ENCODE measurements at places on chromosomes 2 and 18.

DNA sequence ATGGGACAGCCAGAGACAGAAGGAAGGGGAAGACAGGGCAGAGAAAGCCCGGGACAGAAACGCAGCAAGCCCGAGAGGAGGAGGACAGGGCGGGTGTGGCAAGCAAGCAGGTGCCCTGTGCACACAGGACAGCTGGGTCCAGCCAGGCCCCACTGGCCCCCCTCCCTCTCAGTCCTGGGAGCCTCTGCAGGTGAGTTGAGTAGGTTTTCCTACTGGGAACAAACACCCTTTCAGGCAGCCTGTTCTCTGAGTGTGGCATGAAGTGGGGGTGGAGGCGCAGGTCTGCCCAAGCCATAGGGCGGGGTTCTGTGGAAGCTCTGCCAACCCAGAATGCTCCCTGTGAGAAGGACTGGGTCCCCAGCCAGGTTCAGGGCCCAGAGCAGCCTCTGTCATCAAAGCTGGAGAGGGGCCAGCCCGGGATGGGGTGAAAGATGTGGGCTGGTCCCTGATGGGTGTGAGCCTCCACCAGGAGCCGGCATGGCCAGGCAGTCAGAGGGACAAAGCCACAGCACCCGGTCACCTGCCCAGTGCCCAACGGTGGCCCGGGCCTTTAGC lies 129.4 kb downstream of the TFCP2L1 start:
- no peak for DNase-seq

GRCh38 chr2:240563951-240564560 lies 3.9 kb downstream of the DUSP28 start:
- DNase-seq = no peak

DNA sequence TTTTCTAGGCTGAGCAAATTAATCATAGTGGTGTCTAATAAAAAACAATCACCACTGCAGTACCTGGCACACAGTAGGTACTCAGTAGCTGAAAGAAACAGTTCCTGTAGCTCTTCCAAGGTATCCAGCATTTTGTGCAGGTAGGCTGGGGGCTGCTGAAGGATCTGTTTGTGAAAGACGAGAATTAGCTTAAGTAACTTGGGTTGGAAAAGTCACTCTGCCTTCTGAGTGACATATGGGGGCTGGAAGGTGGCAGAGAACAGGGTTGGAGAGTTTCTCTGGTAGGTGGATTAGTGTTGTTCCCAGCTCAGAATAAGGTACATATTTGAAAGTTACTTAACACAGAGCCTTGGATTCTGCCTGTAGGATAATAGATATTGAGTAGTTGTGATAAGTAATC lies 72.8 kb downstream of the FMNL2 start:
- DNase-seq = no peak

DNA sequence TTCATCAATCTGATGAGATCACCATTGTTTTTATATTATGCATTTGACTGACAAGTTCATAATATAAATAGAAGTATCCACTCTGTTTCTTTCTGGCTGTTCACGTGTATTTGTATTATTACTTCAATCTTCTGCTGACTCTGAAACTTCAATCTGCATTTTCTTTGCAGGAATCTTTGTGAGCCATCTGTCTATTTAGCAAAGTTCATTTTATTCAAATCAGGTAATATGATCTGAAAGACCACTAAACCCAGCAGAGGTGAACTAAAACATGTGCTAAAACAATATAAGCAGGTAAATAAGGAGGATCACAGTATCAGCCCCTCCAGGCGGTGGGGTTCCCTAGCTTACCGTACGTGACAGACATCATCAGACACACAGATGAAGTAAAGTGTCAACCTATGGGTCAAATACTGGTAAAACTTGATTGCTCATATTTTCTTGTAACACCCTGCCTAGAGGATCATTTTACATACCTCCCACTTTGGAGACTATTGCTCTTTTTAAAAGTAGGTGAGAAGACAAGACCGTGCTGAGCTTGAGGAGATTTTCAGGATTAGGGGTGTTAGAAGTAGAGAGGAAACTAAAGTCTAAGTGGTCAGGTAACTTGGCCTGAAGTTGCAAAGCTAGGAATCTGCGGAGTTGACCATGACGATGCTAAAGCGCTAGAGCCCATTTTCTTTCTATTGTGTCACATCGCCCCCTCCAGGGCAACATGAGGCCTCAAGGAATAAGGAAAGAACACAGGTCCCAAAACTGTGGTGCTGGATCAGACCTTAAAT lies 9.0 kb downstream of the DTNB start:
- DNase-seq = peak; percentile 66

- peak; percentile 26 for DNase-seq
Measured at GRCh38 chr2:196431957-196432356, 207.6 kb upstream of the CCDC150 start.

- no peak for DNase-seq
Measured at GRCh38 chr18:38606841-38607240, 1041.2 kb upstream of the CELF4 start.

GRCh38 chr2:30239308-30239985 lies 8.1 kb downstream of the LBH start:
- DNase-seq = peak; percentile 61

DNA sequence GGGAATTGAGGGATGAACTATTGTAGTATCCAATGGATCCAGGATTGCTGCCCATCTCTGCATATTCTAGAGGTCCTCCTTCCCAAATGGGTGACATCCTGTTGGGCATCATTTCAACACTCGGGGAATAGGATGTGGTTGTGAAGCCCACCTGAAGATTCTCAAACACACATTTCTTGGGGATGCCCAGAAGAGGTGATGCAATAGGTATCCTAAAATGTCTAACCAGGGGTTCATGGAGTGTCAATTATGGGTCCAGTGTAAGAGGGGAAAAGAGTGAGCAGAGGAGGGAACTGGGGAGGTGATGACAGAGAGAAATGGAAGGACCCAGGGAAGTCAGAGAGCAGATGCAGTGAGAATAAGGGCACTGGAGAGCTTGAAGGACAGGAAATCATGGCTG lies 52.1 kb downstream of the POLE4 start:
- no peak for DNase-seq

- no peak for DNase-seq
Measured at GRCh38 chr2:41785251-41786022, 262.4 kb upstream of the PKDCC start.

DNA sequence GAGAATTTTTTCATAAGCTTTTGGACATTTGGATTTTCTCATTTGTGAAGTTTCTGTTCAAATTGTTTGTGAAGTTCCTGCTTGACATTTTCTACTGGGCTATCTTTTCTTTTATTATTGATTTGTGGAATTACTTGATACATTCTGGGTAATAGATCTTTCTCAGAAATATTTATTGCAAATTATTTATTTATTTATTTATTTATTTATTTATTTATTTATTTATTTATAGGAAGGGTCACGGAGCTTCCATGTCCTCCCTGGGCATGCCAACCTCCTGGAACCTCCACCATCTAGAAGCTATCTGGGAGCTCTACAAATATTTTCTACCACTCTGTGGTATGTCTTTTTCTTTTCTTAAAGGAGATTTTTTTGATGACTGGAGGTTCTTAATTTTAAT lies 25.7 kb upstream of the SERPINB7 start:
- no peak for DNase-seq

DNA sequence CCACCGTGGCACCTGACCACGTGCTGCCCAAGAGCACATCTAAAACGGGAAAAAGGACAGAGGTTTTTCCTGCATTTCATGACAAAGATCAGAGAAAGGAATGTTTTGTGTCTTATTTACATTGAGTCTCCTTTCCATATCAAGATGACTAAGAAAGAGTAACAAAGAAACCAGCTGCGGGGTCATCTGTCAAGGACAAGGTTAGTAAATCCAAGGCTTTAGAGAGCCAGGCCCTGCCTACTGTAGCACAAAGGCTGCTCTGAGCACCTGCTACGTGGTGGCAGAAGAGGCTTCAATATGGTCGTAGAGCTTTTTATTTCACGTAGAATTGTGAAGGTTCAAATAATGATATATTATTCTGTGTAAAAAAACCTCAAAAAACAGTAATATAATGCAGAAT lies 51.0 kb downstream of the PRELID3A start:
- DNase-seq = no peak

DNA sequence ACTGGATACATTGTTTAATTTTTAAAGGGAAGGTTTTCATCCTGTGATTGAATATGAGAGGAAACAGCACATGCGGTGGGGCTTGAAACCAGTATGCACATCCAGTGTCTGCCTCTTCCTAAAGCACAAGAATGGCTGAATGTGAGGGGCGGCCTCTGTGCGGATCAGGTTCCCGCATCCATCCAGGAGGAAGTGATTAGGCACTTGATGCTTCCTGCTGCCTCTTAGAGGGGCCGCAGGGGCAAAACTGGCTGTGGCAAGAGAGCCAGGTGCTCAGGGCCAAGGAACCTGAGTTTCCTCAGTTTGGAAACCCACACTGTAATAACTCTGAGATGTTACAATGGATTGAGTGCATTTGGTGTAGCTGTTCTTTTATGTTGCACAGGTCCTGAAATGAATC lies 48.8 kb downstream of the THNSL2 start:
- DNase-seq = no peak

GRCh38 chr2:70061317-70061716 lies 26.0 kb upstream of the PCBP1 start:
- no peak for DNase-seq

DNA sequence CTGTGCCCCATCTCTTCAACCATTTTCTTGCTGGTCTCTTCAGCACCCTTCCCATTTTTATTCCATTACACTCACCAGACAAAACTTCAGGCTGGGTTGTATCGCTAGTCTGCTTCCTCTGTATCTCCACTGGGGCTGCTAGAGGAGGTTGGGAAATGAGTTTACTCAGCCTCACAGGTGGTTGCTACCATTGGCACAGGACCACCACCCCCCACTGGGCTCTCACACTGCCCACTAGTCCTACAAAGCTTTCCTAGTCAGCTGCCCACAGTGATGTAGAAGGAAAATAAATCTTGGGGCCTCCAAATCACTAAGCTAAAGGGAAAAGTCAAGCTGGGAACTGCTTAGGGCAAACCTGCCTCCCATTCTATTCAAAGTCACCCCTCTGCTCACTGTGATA lies 12.3 kb upstream of the IL1B start:
- DNase-seq = no peak

- DNase-seq = no peak
Measured at GRCh38 chr2:236085211-236085610, 83.0 kb downstream of the GBX2 start.

- no peak for DNase-seq
Measured at GRCh38 chr2:103898561-103898960, 955.4 kb upstream of the POU3F3 start.

DNA sequence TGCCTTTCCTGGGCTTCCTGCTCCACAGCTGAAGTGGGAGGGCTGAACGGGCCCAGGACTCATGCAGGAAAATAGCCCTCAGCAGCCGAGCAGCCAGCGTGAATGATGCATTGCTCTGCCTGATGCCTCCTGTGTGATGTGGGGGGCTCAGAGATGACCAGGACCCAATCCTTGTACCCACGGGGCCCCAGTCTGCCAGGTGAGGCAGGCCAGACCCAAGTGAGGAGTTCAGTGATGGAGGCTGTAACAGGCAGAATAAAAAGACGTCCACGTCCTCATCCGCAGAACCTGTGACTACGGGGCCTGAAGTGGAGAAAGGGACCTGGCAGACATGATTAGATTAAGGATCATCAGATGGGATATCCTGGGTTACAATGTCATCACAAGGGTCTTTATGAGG lies 194.9 kb upstream of the HDAC4 start:
- DNase-seq = no peak

GRCh38 chr18:8084160-8084559 lies 517.0 kb downstream of the PTPRM start:
- DNase-seq = peak; percentile 79

- no peak for DNase-seq
Measured at GRCh38 chr2:2183176-2183575, 147.9 kb downstream of the MYT1L start.

DNA sequence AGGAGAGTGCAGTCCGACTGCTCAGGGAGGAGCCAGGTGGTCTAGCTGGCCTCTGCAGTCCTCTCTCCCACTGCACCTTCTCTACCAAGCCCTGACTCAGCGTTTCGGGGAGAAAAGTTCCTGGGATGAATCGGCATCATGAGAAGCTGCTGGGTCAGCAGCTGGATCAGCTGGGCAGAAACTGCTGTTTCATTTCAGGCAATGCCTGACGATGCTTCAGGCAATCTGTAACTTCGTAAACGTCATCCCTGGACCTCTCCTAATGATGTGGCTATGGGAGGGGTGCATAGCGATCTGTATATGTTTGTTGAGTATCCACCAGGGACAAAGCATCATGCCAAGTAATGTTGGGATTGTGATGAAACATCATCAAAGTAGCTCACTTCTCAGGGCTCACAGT lies 20.7 kb downstream of the LIPG start:
- DNase-seq = no peak

DNA sequence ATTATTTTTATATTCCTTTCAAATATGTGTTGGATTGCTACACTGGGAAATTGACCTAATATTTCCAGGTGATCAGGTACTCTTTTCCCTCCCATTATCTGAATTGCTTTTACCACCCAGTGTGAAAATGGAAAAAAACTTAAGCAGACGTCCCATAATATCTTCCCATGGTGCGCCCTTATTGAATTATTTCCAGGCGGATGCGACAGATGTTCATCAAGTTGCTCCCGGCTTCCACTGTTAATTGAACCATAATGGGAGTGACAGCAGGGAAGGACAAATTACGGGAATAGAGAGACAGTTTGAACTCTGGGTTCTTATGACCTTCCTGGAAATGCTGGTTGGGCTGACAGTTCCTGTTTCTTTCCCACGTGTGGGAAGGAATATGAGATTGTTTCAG lies 93.3 kb downstream of the THSD7B start:
- no peak for DNase-seq

DNA sequence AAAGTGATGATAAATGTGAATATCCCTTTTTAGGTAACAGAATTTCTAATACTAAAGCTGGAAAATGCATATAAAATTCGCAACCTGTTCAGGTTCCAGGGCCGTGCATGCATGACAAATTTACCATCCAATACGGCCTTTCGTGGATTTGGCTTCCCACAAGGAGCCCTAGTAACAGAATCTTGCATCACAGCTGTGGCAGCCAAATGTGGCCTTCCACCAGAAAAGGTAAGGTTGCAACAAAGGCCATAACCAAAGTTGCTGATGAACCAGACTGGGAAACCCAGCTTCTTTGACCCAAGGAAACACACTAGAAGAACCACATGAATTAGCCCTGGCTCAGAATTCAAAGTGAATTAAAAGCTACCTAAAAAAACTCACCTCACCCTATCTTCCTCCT lies 49.6 kb upstream of the BZW1 start:
- no peak for DNase-seq

DNA sequence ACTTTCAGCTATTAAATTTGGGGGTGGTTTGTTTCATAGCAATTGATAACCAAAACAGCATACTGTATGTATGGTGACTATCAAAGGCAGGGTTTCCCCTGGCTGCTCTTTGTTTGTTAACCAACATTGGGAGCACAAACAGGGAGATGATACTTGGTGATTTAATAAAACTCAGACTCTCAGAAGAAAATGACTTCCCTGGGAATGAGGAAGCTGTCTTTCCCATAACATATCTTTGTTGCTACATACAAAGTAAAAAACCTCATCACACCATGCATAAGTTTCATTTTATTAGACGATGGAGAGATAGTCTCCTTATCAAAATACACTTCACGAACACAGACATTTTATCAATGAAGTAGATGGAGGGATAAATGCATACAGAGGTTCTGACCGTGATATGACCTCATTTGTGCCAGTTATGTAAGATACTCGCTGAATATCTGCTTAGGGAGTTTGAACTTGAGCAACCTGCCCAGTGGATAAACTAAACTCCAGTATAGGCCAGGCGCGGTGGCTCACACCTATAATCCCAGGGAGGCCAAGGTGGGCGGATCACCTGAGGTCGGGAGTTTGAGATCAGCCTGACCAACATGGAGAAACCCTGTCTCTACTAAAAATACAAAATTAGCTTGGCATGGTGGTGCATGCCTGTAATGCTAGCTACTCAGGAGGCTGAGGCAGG lies 3.8 kb upstream of the NFE2L2 start:
- no peak for DNase-seq

All from kidney capillary endothelial cell (primary cell).